IMR-90 (cell line): ENCODE measurements at places on chromosomes 11 and 22. TPM values are rescaled to one million over a fixed set of nuclear protein-coding genes. Genes with fewer than 3 reads are reported as not detected.

The PHETA2 gene
- total RNA-seq: 6.1 and 6.5 TPM in 2 replicates

The ARCN1 gene
- total RNA-seq: 148 and 176 TPM in 2 replicates

The TEAD1 gene
- total RNA-seq: 69.2 and 95.5 TPM in 2 replicates

The CCDC87 gene
- under 0.01 and 0.18 TPM in 2 replicates for total RNA-seq

The IGLL1 gene
- total RNA-seq: not detected in 2 replicates

The MMP27 gene
- total RNA-seq: not detected in 2 replicates

The DEFB131B gene
- total RNA-seq: not detected in 2 replicates

The OR8G5 gene
- not detected in 2 replicates for total RNA-seq

The SREBF2 gene
- 8.1 and 9.2 TPM in 2 replicates for total RNA-seq
